ENCODE measurements at places on chromosomes 11 and 22.

DNA sequence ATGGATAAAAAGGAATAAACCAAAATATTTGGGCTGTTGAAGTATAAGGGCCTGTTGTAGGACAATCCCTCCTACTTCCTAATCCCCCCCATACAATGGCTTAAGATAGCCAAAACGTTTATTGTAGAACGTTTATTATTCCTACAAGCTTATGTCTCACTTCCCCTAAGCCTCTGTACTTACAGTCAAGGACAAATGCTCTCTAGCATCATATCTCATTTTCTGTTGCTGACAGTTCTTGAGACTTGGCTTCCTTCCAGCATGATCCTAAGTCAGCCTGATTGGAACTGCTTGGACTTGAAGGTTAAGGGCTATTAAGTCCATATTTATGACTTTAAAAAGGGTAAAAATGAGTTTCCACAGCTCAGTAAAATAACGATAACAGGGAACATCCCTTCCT lies 8.8 kb downstream of the MISFA start:
- no peaks in the 10 kb centered on the region for H3K4me1 ChIP-seq
- H3K27me3 ChIP-seq, result no peaks in the 10 kb centered on the region
- DNase-seq, result no peak

GRCh38 chr11:10381736-10382135 lies 73.3 kb upstream of the AMPD3 start:
- no peak overlapping the region for H3K4me3 ChIP-seq
- H3K27me3 ChIP-seq, result peaks cover 12% of the 10 kb centered on the region
- no peak overlapping the region for H3K27ac ChIP-seq
- H3K36me3 ChIP-seq, result no peaks in the 10 kb centered on the region

DNA sequence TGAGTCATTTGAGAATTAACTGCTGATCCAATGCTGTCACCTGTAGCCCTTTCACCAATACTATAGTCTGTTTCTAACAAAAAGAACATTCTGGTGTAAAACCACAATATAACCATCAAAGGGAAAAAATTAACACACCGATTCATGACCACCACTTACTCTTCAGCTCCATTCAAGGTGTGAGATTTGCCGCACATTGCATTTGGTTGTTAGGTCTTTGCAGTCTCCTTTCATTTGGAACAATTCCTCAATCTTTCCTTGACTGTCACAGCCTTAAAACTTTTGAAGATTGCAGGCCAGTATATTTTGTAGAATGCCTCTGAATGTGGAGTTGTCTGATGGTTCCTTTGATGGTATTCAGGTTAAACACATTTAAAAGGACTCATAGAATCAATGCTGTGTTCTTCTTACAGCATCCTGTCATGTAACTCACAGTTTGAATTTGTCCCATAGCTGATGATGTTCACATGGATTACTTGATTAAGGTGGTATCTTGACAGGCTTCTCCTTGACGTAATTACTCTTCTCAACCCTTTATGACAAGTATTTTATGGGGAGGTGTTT lies 63.6 kb downstream of the TNRC6B start:
- peaks cover 20% of the 10 kb centered on the region for H3K36me3 ChIP-seq
- H3K4me1 ChIP-seq, result peaks cover 88% of the 10 kb centered on the region
- peak; percentile 70 for DNase-seq
- peak overlapping the region; percentile 96 for H3K27ac ChIP-seq

DNA sequence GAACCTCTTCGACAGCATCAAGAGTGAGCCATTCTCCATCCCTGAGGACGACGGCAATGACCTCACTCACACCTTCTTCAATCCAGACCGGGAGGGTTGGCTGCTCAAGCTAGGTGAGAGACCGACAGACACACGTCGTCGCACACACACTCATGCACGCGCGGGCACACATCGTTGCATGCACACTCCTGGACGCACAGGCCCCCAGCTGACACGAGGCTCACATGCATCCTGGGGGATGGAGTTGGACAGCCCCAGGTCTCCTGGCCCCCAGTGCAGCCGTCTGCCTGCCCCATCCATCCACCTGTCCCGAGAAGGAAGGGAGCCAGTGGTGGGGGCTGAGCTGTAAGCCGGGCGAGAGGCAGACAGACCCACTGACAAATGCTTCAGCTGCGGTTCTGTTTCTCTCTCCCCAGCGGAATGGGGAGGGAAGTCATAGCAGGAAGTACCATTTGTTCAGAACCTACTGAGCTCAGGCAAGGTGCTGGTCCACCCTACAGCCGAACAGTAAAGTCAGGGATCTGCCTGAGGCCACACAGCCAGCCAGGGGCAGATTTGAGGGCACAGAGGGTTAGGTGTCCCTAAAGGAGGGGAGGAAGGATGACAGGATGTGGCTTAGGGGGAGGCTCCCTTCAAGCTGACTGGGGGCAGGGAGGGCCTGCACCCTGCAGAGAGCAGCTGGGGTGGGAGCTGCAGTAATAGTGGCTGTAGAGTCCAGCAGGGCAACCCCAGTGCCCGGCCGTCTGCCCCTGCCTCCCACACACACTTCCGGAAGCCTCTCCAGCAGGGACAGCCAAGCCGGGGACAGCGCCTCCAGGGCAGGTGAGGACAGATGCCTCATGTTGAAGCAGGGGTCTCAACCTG lies 27.1 kb downstream of the CYTH4 start:
- peaks cover 47% of the 10 kb centered on the region for H3K36me3 ChIP-seq
- H3K27me3 ChIP-seq, result no peaks in the 10 kb centered on the region
- H3K4me3 ChIP-seq, result peak overlapping the region; percentile 88
- peak; percentile 75 for DNase-seq

DNA sequence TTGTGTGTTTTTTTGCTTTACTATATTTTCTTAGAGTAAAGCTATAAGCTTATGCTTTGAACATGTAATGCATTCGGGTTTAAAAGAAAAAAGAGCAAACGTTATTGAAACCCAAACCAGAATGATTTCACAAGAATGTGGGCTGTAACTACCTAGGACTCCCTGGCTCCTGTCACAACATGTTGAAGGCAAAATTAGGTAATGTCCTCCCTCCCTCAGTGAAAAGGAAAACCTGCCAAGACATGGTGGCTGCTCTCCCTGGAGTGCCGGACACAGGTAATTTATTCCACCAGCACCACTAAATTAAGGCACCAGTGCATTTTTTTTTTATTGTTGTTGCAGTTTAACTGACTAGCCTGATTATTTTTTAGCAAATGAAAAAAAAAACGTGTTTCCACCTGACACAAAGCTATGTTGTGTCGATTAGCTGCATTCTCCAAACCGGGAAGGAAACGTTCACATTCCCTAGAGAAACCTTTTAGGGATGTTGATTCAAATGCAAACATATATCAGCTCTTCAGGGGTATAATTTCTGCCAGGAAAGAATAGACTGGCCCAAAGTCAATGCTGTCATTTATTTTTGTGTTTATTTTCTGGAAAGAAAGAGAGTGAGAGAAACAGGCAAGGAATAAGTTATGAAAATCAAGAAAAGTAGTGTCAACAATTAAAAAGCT lies 134.6 kb downstream of the CCDC34 start:
- peaks cover 20% of the 10 kb centered on the region for H3K27me3 ChIP-seq
- H3K27ac ChIP-seq, result no peak overlapping the region
- H3K4me1 ChIP-seq, result no peaks in the 10 kb centered on the region

- DNase-seq, result no peak
- H3K4me1 ChIP-seq, result peaks cover 20% of the 10 kb centered on the region
- no peak overlapping the region for H3K4me3 ChIP-seq
- no peaks in the 10 kb centered on the region for H3K27me3 ChIP-seq
- no peaks in the 10 kb centered on the region for H3K36me3 ChIP-seq
- no peak overlapping the region for H3K27ac ChIP-seq
Observed at GRCh38 chr22:44172370-44173108, 8.2 kb upstream of the PARVG start.

DNA sequence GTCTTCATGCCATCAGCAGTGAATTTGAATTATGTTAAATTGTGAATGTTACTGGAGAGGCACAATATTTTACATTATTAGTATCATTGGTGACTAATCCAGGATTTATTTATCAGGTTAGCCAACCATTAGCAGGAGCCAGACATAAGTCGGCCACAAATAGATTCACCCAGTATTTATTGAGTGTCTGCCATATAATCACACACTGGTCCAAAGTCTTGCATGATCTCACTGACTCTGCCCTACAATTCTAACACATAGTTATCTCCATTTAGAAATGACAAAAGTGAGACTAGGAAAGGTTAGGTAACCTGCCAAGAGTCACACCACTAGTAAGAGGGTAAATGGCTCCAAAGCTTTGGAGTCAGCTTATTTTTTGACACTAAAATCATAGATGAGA lies 179.6 kb downstream of the BLID start:
- no peak for DNase-seq
- no peaks in the 10 kb centered on the region for H3K4me1 ChIP-seq
- H3K27me3 ChIP-seq, result peaks cover 12% of the 10 kb centered on the region

- no peaks in the 10 kb centered on the region for H3K27me3 ChIP-seq
- peaks cover 64% of the 10 kb centered on the region for H3K36me3 ChIP-seq
- no peak overlapping the region for H3K4me3 ChIP-seq
- no peak overlapping the region for H3K27ac ChIP-seq
- peaks cover 59% of the 10 kb centered on the region for H3K4me1 ChIP-seq
Observed at GRCh38 chr22:46803936-46804335, 41.5 kb downstream of the TBC1D22A start.

DNA sequence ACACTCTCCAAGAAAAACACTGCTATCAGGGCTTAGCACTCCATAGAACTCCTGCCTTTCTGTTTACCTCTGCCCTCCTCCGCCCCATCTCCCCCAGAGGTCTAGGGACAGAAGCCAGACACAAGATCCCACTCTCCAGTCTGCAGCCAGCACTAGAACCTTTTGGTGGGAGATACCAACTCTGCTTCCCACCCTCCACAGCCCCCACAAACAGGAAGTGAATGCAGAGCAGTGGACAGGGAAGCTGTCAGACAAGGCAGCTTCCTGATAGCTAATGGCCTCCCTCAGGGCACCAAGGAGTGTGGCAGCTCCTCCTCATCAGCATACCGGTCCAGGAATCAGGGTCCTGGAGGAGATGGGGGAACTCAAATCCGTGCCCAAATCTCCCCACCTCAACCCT lies 5.1 kb downstream of the SCN4B start:
- H3K4me3 ChIP-seq, result no peak overlapping the region
- H3K36me3 ChIP-seq, result no peaks in the 10 kb centered on the region
- DNase-seq, result no peak
- peaks cover 2% of the 10 kb centered on the region for H3K4me1 ChIP-seq

- H3K4me3 ChIP-seq, result peak overlapping the region; percentile 68
- DNase-seq, result peak; percentile 80
- H3K27ac ChIP-seq, result peak overlapping the region; percentile 77
- peaks cover 34% of the 10 kb centered on the region for H3K27me3 ChIP-seq
- peaks cover 26% of the 10 kb centered on the region for H3K4me1 ChIP-seq
Observed at GRCh38 chr11:46392421-46393230, 1.1 kb upstream of the CHRM4 start.

DNA sequence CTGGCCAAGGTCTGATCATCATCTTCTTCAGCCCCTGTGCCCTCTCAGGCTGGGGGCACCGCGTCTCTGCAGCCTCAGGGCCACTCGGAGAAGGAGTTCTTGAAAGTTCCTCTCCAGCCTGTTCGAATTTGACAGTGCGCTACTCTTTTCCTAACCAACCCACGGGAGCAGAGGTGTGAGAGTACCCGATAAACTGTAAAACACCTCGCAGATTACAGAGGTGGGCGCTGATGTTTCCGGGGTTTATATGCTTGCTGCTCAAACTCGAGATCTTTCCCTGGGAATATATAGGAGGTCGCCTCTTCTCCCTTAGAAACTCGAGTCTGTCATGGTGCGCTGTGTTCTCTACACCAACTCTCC lies 515 bp downstream of the CTR9 start:
- peak overlapping the region; percentile 97 for H3K4me3 ChIP-seq
- peak overlapping the region; percentile 95 for H3K27ac ChIP-seq
- DNase-seq, result no peak
- H3K27me3 ChIP-seq, result no peaks in the 10 kb centered on the region
- peaks cover 32% of the 10 kb centered on the region for H3K36me3 ChIP-seq
- H3K4me1 ChIP-seq, result peaks cover 7% of the 10 kb centered on the region

GRCh38 chr11:3091081-3091845 lies 34.0 kb upstream of the CARS1 start:
- peaks cover 3% of the 10 kb centered on the region for H3K4me1 ChIP-seq
- H3K4me3 ChIP-seq, result no peak overlapping the region
- H3K27ac ChIP-seq, result no peak overlapping the region
- no peak for DNase-seq
- H3K36me3 ChIP-seq, result peaks cover 5% of the 10 kb centered on the region

- peaks cover 7% of the 10 kb centered on the region for H3K4me1 ChIP-seq
- peaks cover 9% of the 10 kb centered on the region for H3K36me3 ChIP-seq
- peaks cover 40% of the 10 kb centered on the region for H3K27me3 ChIP-seq
- no peak within 1 kb of the TSS for H3K27ac ChIP-seq
Observed at GRCh38 chr11:112163875-112164685, at the start of gene IL18. Gene IL18, minus strand, starts transcription at chr11:112164094. Its CDS starts 9,041 bp downstream, at chr11:112155053.

DNA sequence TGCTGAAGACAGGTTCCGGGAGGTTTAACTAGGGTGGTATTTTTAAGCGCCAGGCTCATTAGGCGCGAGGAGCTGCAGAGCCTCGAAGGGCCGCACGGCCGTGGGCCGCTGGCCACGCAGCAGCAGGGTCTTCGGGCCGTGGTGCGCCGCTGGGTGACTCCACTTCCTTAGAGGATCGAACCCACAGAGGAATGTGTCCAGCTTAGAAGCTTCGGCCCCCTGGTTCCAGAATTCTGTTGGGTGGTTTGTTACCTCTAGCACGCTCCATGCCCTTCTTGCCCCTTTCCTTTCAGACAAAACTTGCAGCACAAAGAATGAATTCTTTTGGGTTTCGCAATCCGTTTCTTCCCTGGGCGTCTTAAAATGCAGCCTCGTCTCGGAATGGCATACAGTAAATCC lies 773 bp upstream of the PATL1 start:
- H3K27me3 ChIP-seq, result no peaks in the 10 kb centered on the region
- H3K36me3 ChIP-seq, result peaks cover 28% of the 10 kb centered on the region
- no peak for DNase-seq
- H3K27ac ChIP-seq, result peak overlapping the region; percentile 100
